ENCODE measurements at places on chromosomes 3 and 15.
A peak's percentile ranks its signal among the peaks of the same experiment; 100 is the strongest.

GRCh38 chr3:10351013-10351735 is 30.3 kb upstream of the SEC13 start:
- no peak for DNase-seq

GRCh38 chr15:85120351-85121113 is 138.9 kb downstream of the PDE8A start:
- DNase-seq, result no peak

GRCh38 chr3:127717357-127718244 is 44.8 kb downstream of the ABTB1 start:
- no peak for DNase-seq

DNA sequence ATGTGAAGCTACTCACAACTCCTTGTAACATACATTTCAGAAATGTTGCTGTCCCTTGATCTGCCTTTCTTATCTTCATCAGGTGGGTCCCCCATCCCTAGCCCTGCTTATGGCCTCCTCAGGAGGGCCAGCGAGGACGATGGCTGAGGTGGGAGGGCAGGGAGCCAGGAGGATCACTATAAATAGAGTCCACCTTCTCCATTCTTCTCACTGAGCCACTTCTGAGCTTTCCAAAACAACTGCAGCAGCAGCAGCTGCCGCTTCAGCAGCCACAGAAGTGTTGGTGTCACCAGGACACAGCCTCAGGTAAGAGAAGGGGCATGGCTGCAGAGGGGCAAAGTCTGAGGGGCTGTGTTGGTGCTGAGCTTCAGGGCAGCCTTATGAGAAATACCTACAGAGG is 53.5 kb downstream of the ANAPC13 start:
- no peak for DNase-seq

DNA sequence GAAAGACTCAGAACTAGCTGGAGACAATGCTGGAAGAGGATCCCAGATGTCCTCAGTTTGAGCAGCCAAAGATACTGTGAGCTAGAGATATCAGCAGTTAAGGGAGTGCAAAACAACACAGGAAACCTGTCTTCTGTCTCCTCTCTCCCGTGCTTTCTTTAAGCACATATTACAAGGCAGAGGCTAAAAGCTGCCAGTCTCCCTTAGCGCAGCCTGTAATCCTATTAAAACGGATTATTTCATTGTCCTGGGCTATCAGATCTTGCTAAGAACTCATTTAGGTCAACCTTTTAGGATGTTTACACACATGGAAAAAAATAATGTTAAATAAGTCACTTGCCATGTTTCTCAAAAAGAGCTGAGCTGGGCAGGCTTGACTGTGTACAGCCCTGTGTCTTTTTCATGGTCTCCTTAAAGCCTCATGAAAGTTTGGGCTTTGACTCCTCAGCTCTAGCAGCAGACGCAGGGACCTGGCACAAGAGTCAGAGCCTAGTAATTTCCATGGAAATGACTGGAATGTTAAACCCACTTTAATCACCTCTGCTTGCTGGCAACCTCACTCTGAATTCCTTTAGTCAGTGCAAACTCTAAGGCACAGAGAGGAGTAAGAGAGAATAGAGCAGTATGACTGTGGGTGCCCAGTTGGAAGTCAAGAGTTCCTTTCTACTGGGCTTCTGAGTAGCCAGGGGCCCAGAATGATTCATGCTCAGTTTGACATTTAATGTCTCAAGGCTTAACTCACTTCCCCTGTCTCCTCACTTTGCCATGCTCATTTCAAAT is 491.9 kb downstream of the NTRK3 start:
- DNase-seq, result peak; percentile 25

GRCh38 chr3:33919312-33920120 is 121.1 kb downstream of the PDCD6IP start:
- no peak for DNase-seq

GRCh38 chr15:42287931-42288330 is 14.7 kb upstream of the TMEM87A start:
- DNase-seq, result no peak

- DNase-seq, result no peak
Measured at GRCh38 chr3:129747992-129748391, 141.5 kb upstream of the PLXND1 start.

GRCh38 chr3:39869890-39870289 is 60.5 kb downstream of the MYRIP start:
- peak; percentile 33 for DNase-seq

DNA sequence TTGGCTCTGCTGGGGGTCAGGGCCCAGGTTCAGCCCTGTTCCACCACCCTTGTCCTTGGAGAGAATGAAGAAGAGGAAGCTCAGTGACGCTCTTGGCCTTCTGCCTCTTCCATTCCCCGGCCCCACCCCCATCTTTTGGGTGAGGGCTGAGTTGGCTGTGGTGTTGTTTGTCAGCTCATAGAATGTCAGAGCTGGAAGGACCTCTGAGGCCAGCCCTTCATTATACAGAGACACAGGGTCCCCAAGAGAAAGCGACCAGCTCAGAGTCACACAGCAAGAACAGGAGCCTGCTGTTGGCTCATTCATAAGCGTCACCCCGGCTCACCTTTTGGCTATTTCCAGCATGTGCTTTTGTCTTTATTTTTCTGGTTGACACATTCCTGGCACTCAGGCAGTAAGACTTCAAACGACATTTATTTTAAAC is 68.2 kb downstream of the AAGAB start:
- no peak for DNase-seq

GRCh38 chr3:11245827-11246662 is 26.2 kb upstream of the ATG7 start:
- no peak for DNase-seq

GRCh38 chr3:21654241-21654640 is 96.8 kb downstream of the ZNF385D start:
- DNase-seq, result no peak

DNA sequence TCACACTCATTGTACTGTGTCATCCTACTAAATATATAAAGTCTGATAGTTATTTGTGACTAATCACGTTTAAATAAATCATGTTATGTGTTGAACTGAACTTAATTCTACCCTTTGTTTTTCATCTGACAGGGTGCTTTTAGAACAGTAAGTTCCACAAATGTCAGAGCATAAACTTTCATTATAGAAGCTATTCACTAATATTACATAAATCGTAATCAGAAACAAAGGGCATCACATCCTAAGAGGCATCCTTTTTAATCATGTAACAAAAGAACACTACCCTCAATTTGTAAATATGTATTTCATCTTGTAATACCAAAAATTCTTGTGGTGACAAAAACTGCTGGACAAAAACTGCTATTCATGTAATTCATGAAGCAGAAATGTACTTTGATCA is 50.8 kb downstream of the KCNH8 start:
- DNase-seq, result no peak
